ENCODE measurements at places on chromosomes 13 and 19. TPM values are rescaled to one million over a fixed set of nuclear protein-coding genes. Genes with fewer than 3 reads are reported as not detected.

- DNase-seq, result no peak
Observed at GRCh38 chr19:17749912-17750317, 1.4 kb upstream of the FCHO1 start.

- DNase-seq, result no peak
Observed at GRCh38 chr13:28349371-28349770, 145.6 kb downstream of the FLT1 start.

DNA sequence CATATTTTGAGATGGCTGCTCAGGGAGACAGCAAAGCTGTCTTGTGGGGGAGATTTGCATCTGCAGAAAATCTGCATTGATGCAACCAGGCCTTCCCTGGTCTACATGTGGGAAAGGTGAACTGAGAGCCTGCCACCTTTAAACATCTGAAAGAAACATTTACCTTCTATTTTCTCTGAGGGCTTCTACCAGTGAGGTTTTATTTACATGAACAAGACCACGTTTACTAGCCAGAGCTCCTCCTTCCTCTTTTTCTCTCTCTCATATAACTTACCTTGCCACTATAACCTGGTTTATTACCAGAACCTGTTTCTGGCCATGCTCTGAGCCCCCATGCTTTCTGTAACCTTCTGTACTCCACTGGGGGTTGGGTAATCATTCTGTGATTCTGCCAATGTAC, 14.4 kb upstream of the RUBCNL start:
- DNase-seq, result no peak

GRCh38 chr13:109883181-109884180, 97.1 kb upstream of the IRS2 start:
- DNase-seq, result no peak

- no peak for DNase-seq
Observed at GRCh38 chr13:30128591-30128990, 178.8 kb downstream of the KATNAL1 start.

DNA sequence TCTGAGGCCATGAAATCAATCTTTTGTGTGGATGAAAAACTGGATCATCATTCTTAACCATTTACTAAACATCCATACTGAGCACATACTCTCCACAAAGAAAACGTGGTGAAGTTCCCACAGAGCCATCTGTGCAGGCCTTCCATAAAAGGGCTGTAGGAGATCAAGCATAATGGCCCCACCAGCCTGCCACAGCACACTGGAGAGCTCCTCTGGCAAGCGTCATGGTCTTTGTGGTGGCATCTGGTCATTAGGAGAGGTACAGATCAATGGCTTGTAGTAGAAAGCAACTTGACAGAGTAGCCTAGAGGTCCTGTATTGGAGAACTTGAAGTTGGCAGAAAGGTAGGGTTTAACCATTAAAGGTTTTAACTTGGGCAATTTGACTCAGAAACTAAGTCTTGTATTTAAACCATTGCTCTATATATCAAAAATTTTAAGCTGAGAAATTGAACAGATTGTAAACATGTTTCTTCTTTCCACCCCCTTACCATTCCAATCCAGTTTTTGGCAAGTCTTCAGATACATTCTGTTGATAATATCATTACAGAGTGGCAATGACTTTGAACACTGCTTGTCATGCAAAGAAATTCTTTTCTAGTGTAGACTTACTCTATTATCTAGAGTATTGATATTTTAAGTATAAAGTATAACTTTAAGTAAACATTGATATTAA, 128.3 kb downstream of the LMO7 start:
- DNase-seq, result no peak

DNA sequence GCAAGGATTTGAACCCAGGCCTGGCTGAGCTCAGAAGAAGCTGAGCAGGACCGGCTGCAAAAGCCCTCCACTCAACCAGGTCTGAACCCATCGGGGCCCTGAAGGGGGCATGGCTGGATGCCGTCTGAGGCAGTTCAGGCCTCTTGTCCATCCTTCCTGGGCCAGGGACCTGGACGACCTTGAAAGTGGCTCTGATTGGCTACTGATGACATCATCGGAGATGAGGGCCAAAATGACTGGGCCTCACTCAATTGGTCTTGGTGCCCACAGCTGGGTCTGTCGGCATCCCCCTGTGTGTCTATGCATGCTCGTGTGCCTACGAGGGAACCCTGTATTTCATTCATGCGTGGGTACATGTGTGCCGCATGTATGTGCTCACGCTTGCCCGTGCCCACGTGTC, 71.8 kb downstream of the PTPRS start:
- no peak for DNase-seq

- peak; percentile 89 for DNase-seq
Observed at GRCh38 chr19:10270616-10271394, at the start of gene ICAM1. Gene ICAM1, plus strand, starts transcription at chr19:10271120. Its CDS starts 40 bp downstream, at chr19:10271160.

GRCh38 chr13:36432106-36432544, at the start of gene CCNA1:
Gene CCNA1, plus strand, starts transcription at chr13:36432495. Its CDS starts 562 bp downstream, at chr13:36433057.
- no peak for DNase-seq

- DNase-seq, result no peak
Observed at GRCh38 chr13:94641409-94641941, 39.8 kb downstream of the GPR180 start.

- DNase-seq, result no peak
Observed at GRCh38 chr13:113825841-113826240, 38.0 kb downstream of the GAS6 start.

DNA sequence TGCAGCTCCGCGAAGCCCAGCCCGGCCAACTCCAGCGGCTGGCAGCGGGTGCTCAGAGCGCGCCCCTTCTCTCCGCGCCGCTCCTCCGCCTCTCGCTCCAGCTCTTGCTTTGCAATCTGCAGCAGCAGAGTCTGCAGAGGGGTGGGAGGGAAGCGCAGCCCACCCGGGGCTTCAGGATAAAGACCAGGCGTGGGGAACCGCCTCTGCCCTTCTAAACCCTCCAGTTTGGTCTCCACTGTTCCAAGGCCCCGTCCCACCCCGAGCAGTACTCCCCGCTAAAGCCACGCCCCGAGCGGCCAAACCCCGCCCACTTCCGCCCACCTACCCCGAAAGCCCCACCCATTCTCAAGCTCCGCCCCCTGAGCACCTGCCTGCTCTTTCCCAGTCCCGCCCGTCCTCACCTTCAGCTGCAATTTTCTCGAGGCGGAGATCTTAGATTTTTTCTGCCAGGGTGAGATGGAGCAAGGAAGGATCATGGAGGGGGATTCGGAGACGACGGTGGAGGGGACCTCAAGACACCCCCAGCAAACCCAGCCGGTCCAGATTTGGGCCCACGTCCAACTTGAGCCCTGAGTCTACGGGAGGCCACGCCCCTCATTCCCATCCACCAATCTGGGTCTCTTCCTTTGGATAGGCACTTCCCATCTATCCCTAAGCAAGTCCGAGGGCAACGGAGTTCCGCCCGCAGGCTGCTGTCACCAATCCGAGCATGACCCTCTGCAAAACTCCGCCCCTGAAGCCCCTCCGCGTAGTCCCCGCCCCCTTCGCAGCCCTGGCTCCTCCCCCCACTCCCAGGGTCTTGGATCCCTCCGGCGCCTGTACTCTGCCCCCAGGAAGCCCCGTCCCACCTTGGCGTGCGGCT, 1.1 kb downstream of the TNNI3 start:
- peak; percentile 73 for DNase-seq

DNA sequence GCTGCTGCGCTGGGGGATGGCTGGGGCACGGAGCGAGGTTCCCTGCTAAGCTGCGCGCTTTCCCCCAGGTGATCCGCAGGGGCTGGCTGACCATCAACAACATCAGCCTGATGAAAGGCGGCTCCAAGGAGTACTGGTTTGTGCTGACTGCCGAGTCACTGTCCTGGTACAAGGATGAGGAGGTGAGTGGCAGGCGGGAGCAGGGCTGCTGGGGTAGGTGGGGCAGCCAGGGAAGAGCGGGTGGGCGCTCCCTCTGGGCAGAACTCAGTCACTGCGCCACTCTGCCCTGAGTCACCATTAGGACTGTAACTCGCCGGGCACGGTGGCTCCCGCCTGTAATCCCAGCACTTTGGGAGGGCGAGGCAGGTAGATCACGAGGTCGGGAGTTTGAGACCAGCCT, 23.8 kb downstream of the TMED1 start:
- DNase-seq, result no peak

DNA sequence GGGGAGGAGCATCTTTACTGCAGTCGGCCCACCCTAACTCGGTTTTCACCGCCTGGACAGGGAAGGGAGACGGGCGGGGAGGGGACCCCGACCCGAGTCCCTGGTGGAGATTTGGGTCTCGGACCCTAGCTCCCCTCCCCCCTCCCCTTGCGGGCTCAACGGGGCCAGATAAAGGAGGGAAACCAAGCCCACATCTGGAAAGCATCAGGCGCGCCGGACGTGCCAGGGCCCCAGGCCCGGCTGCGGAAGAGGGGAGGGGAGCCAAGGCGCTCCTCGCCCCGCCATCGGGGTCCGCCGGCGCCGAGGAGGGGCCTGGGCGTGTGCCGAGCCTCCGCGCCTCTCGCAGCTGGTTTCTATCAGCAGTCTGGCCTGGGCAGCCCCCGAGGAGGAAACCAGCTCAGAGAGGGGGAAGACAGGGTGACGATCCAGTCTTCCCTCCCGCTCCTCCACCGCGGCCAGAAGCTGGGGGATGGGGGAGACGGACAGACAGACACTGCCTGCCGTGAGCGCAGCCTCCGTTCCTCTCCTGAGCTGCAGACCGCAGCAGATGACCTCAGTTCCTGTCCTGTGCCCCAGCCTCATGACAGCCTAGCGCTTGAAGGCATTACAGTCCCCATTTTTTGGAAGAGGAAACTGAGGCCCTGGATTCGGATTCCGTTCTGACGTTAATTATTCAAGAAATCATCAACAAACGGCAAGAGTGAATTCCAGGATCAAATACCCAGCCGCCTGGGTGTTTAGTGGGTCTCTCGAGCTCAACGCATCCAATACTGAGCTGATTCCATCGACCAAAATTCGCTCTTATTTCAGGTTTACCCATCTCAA, 3.6 kb upstream of the GNG8 start:
- peak; percentile 66 for DNase-seq

DNA sequence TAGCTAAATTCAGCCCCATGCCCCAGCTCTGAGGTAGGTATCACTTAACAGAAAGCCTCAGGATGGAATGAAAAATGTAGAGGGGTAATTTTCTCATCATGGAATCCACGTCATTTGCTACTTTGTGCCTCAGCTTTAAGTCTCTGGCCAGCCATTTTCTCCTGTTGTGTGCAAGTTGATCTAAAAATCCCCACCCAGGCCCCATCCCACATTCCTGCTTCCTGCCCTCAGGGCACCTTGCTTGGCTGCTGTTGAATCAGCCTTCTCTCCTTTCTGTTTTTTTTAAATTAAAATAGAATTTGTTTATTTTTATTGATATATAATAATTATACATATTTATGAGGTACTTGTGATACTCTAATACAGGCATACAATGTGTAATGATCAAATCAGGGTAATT, 179.9 kb upstream of the TSHZ3 start:
- DNase-seq, result no peak

GRCh38 chr13:112968380-112968909, 569 bp upstream of the MCF2L start:
- DNase-seq, result peak; percentile 76

DNA sequence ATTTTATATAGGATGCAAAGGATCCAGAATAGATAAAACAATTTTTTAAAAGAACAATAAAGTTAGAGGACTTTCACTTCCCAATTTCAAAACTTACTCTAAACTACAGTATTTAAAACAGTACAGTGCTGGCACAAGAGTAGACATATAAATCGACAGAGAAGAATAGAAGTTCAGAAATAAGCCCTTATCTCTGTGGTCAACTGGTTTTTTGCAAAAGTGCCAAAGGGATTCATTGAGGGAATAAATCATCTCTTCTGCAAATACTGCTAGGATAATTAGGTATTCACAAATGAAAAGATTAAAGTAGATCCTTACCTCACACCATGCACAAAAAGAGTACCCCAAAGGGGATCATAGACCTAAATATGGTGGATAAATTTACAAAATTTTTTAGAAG, 431.0 kb upstream of the HTR2A start:
- DNase-seq, result no peak

- no peak for DNase-seq
Observed at GRCh38 chr13:101552786-101553185, 100.3 kb downstream of the ITGBL1 start.

DNA sequence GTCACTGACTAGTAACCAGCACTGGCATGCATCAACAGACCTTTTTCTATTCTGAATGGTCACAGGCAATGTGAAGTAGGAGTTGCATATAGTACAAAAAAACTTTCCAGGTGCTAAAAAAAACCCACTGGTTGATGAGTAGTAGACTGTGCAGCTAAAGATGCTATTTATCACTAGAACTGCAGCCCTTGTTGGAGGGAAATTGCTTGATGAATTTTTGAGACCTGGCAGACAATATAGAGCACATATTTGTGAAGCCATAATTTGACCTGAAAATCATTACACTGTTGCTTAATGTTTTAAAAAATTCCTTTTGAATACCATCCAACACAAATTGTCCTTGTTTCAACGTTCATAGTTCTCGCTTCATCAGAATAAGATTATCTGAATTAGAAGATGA, 441.0 kb downstream of the KLF12 start:
- DNase-seq, result no peak

GRCh38 chr13:45320876-45321629, 19.9 kb downstream of the TPT1 start:
- DNase-seq, result no peak

- no peak for DNase-seq
Observed at GRCh38 chr13:42137856-42138537, 89.5 kb downstream of the DGKH start.

DNA sequence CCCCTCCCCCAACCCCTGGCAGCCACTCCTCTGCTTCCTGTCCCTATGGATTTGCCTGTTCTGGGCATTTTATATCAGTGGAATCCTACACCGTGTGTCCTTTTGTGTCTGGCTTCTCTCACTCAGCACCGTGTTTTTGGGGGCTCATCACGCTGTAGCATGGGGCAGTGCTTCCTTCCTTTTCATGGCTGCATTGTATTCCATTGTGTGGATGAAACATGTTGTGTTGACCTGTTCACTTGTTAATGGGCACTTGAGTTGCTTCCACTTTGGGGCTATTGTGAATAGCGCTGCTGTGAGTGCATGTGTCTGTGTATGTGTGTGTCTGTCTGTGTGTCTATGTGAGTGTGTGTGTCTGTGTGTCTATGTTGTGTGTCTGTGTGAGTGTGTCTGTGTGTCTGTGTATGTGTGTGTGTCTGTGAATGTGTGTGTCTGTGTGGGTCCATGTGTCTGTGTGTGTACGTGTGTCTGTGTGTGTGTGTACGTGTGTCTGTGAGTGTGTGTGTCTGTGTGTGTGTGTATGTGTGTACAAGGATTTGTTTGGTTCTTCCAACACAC, 57.2 kb downstream of the AP1M1 start:
- DNase-seq, result no peak

- no peak for DNase-seq
Observed at GRCh38 chr13:76043874-76044273, 407.7 kb downstream of the LMO7 start.

- no peak for DNase-seq
Observed at GRCh38 chr13:97198753-97199152, 23.4 kb upstream of the MBNL2 start.

YIF1B gene
- total RNA-seq, result 41.7 TPM

EBI3 gene
- total RNA-seq, result 0.34 TPM

MTUS2 gene
- 132 TPM for total RNA-seq

DEDD2 gene
- total RNA-seq, result 17.2 TPM

SH2D3A gene
- not detected for total RNA-seq

ZGLP1 gene
- 1.1 TPM for total RNA-seq

LMTK3 gene
- 1.5 TPM for total RNA-seq

TNFRSF19 gene
- 25.6 TPM for total RNA-seq

LILRA6 gene
- total RNA-seq, result 0.44 TPM

GPC5 gene
- 0.97 TPM for total RNA-seq

SPACA4 gene
- not detected for total RNA-seq

ZSCAN4 gene
- 0.14 TPM for total RNA-seq

FUT2 gene
- not detected for total RNA-seq

TRIM13 gene
- 18.5 TPM for total RNA-seq

Data from heart left ventricle (tissue), 16 donors.